ENCODE measurements at places on chromosomes 6 and 20.

GRCh38 chr6:143485967-143486366 is 25.6 kb downstream of the FUCA2 start:
- no peak for DNase-seq

DNA sequence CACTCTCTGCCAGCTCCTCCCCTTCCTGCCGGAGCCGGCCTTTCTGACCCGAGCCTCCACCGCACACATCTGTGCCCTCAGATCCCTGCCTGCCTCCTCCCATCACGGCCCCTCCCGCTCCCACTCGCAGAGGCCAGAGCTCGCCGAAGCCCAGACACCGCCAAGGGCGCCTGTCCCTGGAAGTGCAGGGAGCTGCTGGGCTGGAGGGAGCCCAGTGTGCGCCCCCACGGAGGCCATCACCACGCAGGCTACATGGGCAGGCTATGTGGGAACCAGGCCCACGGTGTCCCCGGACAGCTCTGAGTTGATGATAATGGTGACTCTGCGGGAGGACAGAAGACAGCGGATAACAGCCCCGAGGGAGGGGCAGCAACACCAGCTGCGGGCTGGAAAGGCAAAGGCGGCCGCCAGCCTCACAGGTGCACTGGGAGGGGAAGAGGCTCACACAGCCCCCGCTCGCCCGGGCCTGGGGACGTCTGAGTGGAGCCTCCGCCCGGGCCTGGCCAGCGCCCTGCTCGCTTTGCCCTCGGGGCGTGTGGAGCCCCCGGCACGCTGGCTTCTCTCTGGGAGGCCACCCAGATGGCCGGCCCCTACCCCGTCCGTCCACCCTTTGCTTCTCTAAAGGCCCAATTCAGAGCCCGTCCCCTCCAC is 154.9 kb downstream of the DLL1 start:
- DNase-seq = no peak

DNA sequence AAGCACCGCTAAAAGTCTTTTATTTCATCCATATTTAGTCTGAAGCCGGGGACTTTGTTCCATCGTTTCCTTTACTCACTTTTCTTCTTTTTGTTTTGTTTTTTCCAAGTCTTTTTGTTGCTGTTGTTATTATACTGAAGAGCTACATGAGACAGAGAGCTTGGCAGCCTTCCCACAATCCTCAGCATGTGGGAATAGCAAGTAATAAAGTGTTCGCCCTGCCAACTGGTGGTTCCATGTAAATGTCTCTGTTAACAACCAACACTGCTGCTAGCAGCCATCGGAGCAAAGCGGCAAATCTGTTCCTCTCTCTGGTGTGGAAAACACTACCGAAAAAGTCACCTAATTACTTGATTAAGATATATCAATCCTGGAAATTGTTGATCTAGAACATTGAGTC is 437.8 kb upstream of the ID4 start:
- DNase-seq = no peak

GRCh38 chr20:50197463-50198179 is 7.0 kb downstream of the CEBPB start:
- DNase-seq = peak; percentile 59

DNA sequence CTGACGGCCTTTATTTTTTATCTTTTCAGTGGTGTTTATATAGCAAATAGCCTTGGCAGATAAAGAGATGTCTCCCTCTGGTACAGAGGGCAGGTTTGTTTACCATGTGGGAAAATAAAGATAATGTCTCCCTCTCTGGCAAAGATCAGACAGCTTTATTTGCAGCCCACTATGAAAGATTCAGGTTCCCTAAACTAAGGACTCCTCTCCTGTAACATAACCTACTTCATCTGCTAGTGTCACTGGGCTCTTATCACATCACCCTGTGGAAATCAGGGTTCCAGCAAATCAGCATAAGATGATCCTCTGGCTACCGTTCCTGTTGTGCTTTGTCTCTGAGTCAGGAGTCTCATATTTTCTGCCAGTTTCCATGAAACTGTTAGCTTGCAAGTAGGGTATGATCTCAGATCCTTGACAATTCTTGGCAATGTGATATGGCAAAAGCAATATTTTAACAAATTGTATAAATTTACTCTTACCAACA is 3.1 kb downstream of the FBXL4 start:
- peak; percentile 42 for DNase-seq

DNA sequence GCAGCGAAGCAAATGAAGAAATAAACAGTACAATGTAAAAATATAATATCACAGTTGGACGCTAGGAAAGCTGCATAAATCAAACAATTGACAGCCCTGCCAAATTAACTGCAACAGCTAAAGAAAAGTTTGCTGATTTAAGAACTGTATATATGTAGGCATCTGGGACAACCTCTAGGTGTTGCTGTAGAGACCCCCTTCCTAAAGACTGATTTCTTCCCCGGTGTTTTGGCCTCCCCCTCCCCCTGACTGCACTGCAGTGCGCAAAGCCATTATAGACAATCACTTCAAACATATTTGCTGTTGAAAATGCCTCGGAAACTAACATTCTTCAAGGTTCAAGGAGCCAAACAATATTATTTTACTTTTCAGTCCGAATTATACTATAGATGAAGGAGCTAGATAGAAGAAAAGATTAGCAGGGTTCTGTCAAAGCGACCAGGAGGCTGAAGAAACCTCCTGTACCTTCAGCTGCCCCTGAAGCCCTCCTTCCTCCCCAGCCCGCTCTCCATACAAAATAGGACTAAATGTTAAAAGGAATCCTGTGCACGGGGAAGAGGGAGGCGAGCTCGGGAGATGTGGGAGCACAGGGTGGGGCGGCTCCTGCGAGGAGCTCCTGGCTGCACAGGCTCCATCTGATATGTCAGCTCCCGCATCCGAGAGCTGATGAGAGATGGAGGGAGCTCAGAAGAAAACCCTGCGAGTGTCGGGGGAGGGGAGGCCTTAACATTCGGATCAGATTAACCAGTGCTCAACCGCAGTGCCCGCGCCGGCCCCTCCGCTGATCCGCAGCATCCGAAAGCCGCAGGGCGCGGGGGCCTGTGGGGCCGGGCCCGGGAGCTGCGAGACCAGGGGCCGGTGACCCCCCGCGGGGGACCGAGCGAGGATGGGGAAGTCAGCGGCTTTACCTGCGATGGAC is 822 bp downstream of the ELOVL4 start:
- DNase-seq = no peak

DNA sequence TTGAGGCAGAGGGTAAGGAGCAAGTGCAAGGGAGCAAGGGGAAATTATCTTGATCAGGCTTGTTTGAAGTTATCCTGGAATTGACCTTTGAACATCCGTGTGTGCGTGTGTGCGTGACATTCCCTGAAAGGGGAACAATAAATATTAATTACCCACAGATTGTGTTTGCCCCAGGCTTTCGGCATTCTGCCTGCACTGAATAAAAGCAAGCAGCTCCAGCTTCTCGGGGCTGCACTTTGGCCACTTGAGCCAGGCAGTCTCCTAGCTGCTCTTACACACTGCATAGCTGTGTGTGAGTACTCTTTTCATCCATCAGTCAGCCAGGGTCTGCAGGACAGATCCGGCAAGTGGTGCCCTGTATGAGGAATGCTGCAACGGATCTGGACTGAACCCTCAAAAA is 107.7 kb upstream of the BTN3A2 start:
- DNase-seq = no peak

GRCh38 chr6:43966853-43967718 is 160.2 kb downstream of the MRPL14 start:
- DNase-seq = no peak

GRCh38 chr6:13759025-13759424 is 47.4 kb upstream of the RANBP9 start:
- DNase-seq = no peak

DNA sequence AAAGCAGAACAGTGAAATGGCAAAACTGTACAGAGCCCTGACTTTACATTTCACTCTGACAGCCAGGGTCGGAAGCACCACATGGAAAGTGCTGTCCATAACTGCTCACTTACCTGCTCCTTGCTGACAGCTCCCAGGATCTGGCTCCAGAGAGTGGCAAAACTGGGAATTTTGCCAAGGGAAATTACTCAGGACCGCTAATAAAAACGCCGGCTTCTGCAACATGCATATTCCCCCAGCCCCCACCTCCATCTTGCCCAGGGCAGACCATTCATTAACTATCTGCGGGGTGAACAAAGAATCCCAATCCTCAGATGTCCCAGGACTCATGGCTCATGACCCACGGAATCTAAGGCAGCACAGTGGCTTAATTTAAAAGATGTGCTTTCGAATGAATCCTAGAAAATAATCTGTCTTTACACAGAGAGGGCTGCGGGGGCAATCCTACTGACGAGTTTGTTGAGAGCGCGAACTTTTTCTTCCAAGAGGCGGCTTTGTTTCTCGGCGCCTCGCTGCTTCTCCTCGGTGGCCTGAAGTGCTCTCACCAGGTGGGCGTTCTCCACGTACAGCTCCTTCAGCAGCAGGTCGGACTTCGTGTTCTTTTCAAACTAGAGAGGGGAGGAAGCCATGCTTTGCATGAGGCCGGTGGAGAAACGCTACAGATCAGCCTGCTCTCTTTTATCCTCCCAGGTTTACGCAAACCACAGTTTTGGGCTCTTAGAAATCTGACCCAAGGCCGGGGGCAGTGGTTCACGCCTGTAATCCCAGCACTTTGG is 45.8 kb downstream of the GINS1 start:
- no peak for DNase-seq

DNA sequence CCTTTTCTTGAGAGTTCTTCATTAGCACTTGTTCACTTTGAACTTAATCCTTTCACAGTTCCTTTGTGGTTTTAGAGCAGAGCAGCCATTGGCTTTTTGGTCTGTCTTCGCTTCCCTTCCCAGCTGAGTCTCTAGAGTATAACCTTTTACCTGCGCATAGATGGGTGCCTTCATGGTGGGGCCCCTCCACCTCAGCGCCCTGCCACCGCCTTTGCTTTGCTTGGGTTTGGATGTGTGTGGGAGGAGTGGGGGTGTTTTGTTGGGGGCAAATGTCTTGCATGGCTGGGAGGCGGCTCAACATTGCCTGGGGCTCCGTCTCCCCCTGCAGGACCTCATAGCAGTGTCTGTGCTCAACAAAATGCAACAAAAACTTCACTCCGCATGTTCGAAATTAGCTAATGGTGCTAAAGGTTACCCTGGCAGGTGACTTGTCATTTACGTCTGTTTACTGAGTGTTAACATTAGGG is 11.9 kb downstream of the PYGB start:
- no peak for DNase-seq

GRCh38 chr6:52020945-52021570 is 66.4 kb downstream of the PKHD1 start:
- DNase-seq = peak; percentile 31

GRCh38 chr6:158595223-158595622 is 35.3 kb downstream of the TMEM181 start:
- DNase-seq = no peak

Measured in K562 (cell line).